Panc1 (cell line): ENCODE measurements at places on chromosomes 7 and 10. TPM values are rescaled to one million over a fixed set of nuclear protein-coding genes. Genes with fewer than 3 reads are reported as not detected.

OR9A2 gene
- total RNA-seq: not detected

GARIN1A gene
- total RNA-seq: 1.2 TPM

- no peak for DNase-seq
Measured at GRCh38 chr10:50563906-50564305, 59.9 kb downstream of the SGMS1 start.

DNA sequence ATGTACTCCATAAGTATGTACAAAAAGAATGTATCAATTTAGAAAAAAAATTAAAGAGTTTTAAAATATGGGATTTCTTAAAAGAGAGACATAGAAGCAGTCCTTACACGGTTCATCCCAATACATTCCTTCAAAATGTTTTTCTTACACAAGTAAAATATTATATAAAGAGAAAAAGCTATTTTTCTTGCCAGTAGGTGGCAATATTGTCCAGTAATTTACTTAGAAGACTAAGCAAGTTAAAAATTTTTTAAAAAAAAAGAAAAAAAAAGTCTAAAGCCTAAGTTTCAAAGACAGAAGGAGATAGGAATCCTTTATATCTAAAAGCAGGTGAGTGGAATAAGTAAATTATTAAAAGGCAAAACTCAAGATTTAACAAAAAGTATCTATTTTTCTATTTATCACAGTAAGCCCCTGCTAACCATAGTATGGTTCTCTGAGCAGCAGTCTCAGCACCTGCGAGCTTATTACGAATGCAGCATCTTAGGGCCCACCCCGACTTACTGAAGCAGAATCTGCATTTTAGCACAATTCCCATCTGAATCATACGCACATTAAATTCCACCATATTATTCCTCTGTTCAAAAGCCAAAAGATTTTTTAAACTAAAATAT lies 240.6 kb downstream of the DGKI start:
- peak; percentile 41 for DNase-seq
